HT1080 (cell line): ENCODE measurements at places on chromosomes 5 and 9.

- DNase-seq = peak; percentile 4
Measured at GRCh38 chr5:67809589-67809988, 406.0 kb upstream of the PIK3R1 start.

DNA sequence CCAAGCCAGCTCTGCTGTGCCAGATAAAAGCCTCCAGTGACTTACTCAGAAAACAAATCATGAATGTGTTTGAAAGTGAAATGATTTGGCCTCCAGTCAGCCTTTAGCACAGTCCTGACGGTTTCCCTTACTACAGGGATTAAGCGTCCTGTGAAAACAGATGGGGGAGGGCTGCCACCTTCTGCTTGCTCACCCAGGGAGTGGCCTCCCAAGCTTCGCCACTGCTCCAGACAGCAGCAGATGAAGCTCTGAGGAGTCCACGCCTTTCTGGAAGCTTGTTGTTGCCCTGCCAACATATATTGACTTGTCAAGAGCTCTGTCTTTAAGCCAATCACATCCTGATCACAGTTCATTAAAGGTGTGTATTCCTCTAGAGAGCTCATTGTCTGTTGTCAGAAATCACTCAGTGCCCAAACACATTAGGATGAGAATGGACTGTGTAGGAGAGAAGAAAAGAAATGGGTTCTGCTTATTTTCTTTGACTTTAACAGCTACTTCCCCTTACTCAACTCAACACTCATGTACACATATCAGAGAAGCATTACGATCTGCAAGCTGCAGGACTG lies 4.9 kb upstream of the FYB1 start:
- DNase-seq = peak; percentile 73

DNA sequence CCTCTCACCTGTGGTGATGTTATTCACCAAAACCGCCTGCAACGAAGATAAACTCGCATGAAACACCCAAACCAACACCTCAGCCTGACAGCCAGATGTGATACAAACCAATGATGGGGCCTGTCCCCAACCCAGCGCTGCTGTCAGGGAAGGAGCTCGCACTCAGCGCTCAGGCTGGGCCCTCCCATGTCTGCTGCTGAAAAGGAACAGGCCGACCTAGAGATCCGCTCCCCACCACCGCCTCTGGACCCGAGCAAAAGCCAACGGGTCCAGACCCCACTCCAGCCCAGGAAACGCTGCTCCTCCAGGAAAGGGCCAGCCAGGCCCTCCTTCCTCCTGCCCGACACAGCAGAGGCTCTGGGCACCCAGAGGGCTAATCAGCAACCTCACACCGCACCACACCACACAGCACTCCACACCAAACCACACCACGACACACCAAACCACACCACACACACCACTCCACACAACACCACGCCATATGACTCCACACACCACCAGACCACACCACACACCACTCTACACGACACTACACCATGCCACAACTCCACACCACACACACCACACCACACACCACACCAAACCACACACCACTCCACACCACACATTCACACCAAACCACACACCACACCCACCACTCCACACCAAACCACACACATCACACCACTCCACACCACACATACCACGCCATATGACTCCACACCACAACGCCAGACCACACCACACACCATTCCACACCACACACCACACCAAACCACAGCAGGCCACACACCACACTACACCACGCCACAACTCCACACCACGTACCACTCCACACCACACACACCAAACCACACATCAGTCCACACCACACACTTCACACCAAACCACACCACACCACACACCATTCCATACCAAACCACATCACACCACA lies 46.5 kb downstream of the GOLM1 start:
- no peak for DNase-seq

DNA sequence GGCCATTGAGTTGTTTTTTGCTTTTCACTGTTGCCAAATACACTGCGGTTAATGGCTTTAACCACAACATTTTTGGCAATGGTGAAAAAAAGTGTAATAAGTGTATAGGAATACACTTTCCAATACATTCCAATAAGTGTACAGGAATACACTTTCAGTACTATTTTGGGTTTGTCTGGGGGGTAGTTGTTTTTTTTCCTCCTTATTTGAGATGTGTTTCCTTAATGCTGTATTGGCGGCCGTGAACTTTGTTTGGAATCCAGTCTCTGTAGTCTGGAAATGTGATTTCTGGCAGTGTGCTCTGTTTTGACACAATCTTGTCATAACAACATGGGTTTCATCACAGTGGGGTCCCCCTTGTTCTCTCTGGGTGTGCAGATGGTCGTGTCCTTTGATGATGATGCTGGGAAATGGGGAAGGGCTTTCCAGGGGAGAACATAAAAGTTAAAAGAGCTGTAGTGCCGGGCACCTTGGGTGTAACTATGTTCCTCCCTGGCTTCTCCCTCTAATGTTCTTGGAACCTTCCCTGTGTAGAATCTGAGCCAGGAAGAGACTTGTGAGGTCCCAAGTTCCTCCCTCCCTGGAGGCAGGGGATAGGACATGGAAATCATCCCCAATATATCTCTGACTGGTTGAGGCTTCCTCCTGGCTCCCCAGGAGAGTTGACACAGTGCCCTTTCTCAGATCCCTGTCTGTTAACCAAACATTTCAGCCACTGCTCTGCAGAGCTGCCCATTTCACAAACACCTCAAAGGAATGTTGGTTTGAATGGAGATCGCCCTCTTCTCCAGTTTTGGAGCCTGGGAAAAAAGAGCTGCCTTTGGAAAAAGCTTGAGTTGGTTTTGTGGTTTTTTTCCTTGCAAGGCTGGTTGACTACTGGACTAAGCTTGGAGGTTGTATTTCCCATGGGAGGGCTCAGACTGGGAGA lies 44.8 kb downstream of the RCL1 start:
- DNase-seq = peak; percentile 86

GRCh38 chr5:79666758-79667157 lies 22.9 kb upstream of the CMYA5 start:
- DNase-seq = no peak
